ENCODE measurements at places on chromosomes 16 and 17. TPM values are rescaled to one million over a fixed set of nuclear protein-coding genes. Genes with fewer than 3 reads are reported as not detected.

The ATP2A3 gene
- 2.2 TPM for total RNA-seq

The CNTNAP1 gene
- 6.6 TPM for total RNA-seq

The KRTAP9-2 gene
- total RNA-seq, result not detected

The HP gene
- total RNA-seq, result 0.74 TPM

The NATD1 gene
- total RNA-seq, result 3.0 TPM

The FBXL16 gene
- 9.3 TPM for total RNA-seq

The ZNF319 gene
- 5.7 TPM for total RNA-seq

The NTHL1 gene
- 19.4 TPM for total RNA-seq

The ABR gene
- 117 TPM for total RNA-seq

The RABEP1 gene
- 68.1 TPM for total RNA-seq

All from temporal lobe (tissue), 4 donors.